ENCODE measurements at places on chromosomes 1 and 21.

- DNase-seq, result no peak
Measured at GRCh38 chr21:43921979-43922945, 57.2 kb downstream of the AGPAT3 start.

DNA sequence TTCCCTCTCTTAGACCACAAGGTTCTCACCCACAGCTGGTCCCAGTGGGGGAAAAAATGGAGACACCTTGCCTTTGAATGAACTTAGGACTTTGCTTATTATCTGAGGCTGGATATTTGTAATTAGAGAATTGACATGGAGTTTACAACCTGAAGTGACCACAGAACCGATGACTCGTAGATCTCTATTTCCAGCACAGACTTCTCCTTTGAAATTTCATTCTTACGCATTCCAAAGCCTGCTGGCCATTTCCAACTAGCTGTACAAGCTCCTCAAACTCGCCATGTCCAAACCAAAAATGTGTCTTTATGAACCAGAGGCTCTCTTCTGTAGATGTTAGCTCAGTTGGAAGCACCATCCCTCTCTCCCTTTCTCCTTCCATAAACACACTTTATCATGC lies 12.0 kb downstream of the RAB7B start:
- DNase-seq, result peak; percentile 78

DNA sequence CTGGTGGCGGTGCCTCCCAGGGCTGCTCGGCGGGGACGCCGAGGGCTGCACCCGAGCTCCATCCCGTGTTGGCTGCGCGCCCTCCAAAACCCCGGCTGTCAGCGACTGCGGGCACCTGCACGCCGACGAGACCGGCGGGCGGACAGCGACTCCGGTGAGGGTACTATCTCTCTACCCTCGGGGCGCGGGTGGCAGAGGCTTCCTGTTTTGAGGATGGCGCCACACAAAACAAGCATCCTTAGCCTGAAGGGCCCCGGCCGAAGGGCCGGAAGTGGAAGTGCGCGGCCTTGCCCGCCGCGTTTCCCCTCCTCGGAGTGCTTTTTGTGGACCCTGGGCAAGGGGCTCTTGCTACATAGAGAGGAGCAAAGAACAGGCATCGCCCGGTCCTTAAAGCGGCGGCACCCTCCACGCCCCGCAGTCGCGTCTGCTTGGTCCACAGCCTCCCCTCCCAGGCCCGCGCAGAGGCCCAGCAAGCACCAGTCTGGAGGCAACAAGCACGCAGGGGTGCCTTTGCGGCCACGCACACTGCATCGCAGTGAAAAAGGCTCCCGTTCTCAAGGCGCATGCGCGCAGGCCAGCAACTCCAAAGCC lies 561 bp upstream of the COQ8A start:
- DNase-seq, result peak; percentile 67

DNA sequence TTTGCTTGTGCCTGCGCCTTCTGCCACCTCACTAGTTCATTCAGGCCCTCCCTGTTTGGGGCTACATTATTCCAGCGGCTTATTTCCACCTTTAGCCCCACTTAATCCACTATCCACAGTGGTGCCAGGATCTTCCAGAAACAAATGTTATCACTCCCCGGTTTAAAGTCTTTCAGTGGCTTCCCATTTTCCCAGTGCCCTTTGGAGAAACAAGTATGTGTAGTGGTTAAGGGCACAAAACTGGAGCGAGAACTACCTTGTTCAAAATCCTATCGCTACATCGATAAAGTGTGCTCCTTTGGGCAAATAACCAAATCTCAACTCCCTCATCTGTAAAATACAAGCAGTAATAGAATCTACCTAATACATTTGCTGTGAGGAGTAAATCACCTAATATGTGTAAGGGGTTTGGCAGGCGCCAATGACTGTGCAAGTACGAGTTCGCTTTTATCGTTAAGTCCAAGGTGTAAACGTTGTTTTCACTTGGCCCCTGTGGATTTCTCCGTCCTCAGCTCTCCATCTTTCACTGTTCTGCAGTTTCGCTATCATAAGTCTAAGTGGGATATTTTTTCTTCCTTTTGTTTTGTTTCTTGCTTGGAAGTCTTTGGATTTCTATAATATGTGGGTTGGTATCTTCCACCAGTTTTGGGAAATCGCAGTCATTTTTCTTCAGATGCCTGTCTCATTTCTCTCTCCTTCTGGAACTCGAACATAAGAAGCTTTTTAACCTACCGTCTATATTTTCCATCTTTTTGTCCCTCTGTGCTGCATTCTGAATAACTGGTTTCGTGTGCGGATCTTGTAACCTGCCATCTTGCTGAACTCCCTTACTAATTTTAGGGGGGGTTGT lies 844 bp upstream of the MEAF6 start:
- no peak for DNase-seq

- peak; percentile 48 for DNase-seq
Measured at GRCh38 chr1:218718977-218719376, 373.8 kb downstream of the TGFB2 start.

DNA sequence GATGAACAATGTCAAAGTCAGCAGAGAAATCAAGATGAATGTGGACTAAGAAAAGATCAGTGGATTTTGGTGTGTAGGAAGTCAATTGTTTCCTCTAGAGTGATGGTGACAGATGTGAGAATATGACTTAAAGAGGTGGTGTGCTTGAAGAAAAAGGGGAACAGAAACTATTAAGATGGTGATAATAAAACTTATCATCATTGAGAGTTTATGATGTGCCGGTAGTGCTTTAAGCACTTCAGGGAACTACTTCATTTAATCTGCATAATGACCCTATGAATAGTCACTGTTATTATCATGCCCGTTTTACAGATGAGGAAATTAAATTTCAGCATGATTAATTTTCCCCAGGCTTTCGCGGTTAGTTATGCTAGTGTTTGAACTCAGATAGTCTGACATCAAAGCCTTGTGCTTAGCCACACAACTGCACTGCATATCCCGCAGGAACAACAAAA lies 246.9 kb upstream of the LRRC7 start:
- no peak for DNase-seq

GRCh38 chr1:108664481-108664880 lies 3.6 kb upstream of the HENMT1 start:
- DNase-seq, result no peak

DNA sequence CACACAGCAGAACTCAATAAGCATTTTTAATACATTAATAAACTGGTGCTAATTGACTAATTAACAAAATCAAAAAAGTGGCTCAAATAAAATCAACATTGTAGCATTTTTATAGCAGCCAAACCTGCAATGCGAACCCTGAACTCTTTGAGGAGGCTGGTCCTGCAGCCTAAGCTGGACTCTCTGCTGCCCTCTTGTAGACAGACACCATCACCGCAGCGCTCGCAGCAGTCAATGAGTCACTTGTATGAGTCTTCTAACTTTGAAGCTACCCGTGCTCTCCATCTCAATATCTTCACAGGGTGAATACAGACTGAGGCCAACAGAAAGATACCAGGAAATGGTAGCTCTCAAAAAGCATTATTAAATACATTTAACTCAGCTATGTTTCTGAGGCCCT lies 9.7 kb upstream of the KRTAP7-1 start:
- no peak for DNase-seq

GRCh38 chr1:30521261-30521865 lies 202.0 kb downstream of the MATN1 start:
- DNase-seq, result no peak

- peak; percentile 55 for DNase-seq
Measured at GRCh38 chr1:179229214-179230140, at the start of gene ABL2. Gene ABL2 (minus strand): TSS chr1:179229677. CDS start chr1:179229397, 280 bp downstream.

DNA sequence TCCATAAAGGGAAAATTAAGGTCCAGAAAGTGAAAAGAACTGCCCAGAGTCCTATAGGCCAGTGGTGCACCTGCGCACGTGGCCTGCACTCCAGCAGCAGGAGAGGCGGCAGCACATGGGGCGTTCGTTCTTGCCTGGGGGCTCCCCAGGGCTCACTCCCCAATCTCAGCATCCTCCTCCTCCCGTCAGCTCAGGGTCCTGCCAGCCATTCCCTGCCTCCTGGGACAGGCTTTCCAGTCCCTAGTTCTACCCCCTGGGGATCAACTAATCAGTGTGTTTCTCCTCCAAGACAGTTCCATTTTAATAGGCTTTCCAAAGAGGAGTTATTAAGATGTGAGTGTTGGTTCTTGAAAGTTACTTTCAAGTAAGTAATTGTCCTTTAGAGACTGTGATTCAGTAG lies 1.2 kb upstream of the A3GALT2 start:
- DNase-seq, result no peak

GRCh38 chr1:51719146-51719545 lies 102.3 kb downstream of the OSBPL9 start:
- no peak for DNase-seq

DNA sequence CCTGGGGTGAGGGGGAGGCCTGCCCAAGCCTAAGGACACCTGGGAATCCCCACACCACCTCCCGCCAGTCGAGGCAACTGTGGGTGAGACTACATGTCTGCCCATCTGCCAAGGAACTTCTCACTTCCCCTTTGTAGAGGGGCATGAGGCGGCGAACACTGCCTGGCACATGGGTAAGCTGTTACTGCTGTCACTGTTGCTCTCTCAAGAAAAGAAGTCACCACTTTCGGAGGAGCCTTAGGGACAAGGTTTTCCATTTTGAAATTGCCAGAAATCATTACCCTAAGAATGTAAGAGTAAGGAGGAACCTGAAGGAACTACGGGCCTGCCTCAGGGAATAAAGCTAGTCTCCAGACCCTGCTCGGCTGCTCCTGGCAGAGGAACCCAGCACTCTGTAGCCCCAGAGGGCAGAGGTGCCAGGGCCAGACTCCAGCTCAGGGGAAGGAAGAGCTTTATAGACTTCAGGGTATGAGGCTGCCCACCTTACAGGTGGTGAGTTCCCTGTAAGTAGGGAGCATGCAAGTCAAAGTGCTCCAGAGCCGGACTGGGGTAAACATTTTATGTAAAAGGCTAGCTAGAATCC lies 23.3 kb downstream of the SLC2A1 start:
- DNase-seq, result no peak

DNA sequence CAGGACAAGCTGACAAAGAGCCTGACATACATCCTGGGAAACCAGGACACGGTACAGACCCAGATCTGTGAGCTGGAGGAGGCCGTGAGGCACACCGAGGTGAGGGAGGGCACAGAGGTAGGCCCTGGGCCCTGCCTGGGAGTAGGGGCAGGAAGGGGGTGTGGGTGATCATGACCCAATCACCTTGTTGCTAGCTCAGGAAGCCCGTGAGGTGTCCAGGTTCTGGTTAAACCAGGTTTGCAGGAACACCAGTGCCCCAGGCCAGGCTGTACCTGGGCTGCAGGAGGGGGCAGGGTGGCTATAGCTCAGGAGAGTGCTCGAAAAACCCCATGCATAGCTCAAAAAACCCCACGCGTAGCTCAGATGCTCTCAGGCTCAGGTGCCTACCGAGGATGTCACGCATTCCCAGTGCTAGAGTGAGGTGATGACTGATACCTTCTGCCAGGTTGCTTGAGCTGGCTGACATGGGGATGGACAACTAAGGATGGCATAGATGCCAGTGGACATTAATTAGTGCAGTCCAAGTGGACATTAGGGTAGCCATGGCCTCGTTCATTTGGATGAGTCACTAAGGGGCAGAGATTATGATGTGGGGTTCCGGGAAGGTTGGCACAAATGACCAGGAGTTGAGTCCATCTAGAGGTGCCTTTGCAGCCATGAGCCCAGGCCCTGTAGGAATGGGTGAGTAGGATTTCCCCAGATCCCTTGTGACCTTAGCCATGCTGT lies 3.7 kb downstream of the TRIM46 start:
- no peak for DNase-seq

DNA sequence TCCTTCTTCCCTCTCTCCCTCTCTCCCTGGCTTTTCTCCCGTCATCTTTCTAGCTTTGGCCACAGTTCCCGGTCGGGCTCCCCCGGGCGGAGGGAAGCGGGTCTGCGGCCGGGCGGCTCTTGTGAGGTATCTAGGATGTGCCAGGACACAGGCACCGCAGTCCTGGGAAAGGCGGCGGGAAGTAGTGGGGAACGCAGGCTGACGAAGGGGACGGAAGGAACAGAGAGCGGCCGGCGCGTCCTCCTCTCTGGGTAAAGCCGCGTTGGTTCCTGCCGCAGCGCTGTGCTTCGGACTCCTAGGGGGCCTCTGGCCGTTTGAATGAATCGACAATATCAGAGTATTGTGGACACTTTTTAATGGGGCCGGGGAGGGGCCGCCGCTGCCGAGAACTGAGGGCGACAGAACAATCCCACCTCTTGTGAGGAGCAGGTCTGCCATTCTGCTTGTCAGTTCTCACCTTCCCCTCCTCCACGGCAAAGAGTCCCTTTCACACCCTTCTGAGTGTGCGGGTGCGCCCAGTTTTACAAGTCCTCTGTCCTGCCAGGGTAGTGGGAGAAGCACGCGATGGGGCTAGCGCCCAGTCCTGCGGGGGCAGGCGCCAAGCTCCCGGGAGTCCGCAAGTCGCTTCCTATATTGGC lies 1.2 kb upstream of the LHX9 start:
- peak; percentile 89 for DNase-seq

DNA sequence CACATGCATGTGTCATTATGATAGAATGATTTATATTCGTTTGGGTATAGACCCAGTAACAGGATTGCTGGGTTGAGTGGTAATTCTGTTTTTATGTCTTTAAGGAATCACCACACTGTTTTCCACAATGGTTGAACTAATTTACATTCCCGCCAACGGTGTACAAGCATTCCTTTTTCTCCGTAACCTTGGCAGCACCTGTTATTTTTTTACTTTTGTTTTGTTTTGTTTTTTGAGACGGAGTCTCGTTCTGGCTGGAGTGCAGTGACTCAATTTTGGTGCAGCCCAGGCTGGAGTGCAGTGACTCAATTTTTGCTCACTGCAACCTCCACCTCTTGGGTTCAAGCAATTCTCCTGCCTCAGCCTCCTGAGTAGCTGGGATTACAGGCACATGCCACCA lies 8.5 kb upstream of the S100B start:
- no peak for DNase-seq

DNA sequence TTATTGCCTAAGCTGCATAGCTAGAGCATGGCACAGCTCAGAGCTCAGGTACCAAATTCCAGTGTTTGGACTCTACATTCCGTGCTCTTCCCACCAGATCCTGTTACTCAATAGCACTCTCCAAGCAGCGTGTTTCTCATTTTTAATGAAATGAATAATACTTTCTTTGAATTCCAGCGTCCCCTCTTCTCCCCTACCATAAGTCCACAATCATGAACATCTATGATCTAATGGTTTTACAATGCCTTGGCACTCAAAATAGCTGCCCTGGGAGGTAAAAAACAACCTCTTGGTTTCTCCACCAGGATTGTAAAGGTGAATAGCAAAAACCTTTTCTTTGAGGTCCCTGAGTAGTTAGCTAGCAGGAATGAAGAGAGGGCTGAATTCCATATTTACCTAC lies 480.0 kb upstream of the PKN2 start:
- DNase-seq, result no peak

DNA sequence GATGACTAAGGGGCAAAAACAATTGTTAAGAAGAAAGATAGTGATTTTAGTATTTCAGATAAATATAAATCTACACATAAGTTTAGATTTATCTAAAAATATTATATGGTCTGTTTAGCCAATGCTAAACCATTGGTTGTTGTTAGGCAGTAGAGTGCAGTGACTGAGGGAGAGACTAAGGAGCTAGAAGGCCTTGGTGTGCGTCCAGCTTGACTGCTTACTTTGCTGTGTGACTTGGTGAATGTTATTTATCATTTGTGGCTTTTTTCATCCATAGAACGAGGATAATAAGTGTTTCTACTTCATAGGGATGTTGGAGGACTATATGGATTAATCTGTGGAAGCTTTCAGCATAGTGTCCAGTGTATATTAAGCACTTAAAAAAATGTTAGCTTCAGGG lies 264.7 kb upstream of the C1orf105 start:
- DNase-seq, result no peak

All from EH (cell line).